ENCODE measurements at places on chromosomes 5 and 9.

DNA sequence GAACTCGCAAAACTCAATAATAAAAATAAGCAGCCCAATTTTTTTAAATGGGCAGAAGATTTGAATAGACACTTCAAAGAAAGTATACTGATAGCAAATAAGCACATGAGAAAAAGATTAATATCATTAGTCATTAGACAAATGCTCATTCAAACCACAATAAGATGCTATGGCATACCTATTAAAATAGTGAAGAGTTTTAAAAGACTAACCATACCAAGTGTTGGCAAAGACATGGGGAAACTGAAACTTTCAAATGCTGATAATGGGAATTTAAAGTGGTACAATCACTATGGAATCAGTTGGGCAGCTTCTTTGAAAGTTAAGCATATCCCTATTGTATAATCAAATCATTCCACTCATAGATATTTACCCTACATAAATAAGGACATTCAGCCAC is 26.6 kb upstream of the ORM1 start:
- DNase-seq, result no peak

GRCh38 chr5:168192120-168192519 is 99.3 kb upstream of the WWC1 start:
- no peak for DNase-seq

- no peak for DNase-seq
These were observed 54.5 kb downstream of the GALNT12 start for GRCh38 chr9:98861781-98862504.

GRCh38 chr9:3576328-3576727 is 50.5 kb upstream of the RFX3 start:
- peak; percentile 72 for DNase-seq

- DNase-seq, result no peak
These were observed 3.7 kb downstream of the CLTA start for GRCh38 chr9:36194326-36195000.

Data from pons (tissue), 1 donor.